ENCODE measurements at places on chromosomes 4 and X.

DNA sequence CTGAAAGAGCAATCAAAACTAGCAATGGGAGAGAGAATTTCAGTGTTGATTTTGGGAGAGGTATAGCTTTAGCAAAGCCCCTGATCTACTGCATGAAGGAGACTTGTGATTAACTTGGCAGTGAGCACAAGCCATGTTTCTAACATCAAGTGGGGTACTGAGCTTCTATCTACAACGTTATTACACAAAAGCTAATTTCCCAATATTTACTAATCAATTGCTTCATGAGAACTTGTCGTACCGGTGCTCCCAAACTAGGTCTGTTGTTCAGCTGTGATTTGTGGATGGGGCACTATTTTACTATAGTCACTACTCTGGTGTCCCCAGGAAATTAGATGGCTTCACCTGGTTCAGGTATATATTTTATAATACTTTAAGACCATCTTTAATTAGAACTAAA, 16.2 kb downstream of the ANK2 start:
- no peak for DNase-seq

DNA sequence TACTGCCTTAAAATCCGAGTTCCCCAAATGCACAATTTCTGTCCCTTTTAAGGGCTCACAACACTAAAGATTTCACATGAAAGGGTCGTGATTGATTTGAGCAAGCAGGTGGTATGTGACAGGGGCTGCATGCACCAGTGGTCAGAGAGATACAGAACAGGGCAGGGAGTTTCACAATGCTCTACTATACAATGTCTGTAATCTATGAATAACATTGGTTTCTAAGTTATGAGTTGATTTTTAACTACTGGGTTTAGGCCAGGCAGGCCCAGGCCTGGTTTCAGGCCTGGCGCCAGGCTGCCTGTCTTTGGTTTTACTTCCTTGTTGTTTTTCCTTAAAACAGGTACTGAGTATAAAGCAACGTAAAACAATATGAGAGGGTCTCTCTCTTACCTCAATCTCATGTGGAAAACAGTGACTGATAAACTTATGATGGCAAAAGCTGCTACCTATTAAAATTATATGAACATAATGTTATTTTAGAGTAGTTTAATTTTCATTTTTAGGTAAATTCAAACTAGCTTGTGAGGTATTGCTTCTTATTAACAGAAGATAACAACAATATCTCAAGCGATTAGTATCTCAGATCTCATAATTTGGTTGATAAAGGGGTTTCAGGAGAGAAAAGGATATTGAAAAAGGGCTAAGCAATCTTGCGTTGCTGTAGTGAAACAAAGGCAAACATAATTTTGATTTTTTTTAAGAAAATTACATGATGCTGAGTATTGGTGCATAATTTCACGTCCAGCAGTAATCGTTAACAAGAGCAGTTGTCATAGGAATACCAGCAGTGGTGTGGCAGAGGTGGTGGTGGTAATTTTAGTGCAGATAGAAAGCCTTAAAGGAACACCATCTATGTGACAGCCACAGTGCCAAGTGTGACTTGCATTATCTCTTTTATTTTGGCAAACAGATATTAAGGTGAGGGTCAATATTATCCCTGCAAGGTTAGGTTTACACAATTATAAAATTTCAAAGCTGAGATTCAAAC, 944.4 kb upstream of the GRID2 start:
- DNase-seq = no peak

DNA sequence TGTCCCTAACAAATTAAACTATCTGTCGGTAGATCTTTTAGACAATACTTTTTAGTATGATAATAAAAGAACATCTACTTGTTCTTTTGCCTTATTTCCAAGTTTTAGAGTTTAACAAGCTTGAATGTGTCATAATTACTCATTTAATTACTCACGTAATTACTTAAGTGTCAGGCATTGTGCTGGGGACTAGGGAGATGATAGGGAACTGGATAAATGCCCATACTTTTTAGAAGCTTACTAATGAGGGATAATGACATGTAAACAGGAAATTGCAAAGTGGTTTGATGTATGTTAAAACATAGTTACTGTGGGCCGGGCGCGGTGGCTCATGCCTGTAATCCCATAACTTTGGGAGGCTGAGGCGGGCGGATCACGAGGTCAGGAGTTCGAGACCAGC, 158.3 kb downstream of the DMD start:
- DNase-seq = no peak

- peak; percentile 69 for DNase-seq
These were observed 7.2 kb upstream of the IDS start for GRCh38 chrX:149512225-149512885.

GRCh38 chr4:118889312-118889691, 648 bp downstream of the SYNPO2 start:
- DNase-seq = no peak

DNA sequence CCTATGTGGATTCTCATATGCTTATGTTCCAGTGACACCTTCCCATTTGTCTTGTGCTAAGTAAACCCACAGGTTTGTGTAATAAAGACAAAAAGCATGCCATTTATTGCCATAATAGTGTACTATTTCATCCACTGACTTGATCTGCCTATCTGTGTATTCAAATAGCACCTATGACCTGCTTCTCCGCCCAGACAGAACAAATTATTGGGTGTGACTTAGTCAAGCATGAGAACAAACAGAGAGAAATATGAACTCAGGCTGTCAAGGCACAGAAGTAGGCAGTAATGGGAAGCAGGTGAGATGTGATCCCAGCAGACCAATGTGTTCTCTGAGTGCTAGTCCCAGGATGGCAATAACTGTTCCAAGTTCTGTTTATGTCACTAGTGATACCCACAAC, 25.4 kb downstream of the ELOVL6 start:
- DNase-seq = no peak

DNA sequence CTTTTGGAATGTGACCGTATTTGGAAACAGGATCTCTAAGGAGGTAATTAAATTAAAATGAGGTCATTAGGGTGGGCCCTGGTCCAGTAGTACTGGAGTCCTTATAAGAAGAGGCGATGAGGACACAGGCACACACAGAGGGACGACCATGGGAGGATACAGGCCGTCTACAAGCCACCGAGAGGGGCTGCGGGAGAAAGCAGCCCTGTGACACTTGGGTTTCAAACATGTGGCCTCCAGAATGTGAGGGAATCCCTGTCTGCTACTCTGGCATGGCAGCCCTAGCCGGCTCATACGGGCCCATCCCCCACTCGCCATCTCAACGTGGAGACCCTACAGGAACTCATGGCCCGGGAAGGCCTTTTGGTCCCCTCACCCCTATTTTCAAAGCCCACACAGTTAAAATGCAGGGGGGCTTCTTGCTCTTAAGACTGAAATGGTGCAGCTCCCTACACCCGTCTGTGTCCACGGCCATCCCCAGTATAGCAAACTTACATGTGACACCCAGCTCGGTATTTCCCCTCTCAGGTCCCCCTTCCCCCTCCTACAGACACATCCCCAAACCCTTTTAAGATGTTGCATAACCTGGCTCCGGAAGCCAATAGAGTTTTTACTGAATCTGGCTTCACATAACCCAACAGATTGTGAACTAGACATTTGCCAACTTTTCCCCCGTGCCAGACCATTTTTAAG, 124.1 kb upstream of the TBL1X start:
- DNase-seq = peak; percentile 51

- DNase-seq = no peak
These were observed 100.5 kb upstream of the TBC1D9 start for GRCh38 chr4:140856621-140857062.

GRCh38 chrX:10952619-10953018, 158.5 kb upstream of the HCCS start:
- no peak for DNase-seq

DNA sequence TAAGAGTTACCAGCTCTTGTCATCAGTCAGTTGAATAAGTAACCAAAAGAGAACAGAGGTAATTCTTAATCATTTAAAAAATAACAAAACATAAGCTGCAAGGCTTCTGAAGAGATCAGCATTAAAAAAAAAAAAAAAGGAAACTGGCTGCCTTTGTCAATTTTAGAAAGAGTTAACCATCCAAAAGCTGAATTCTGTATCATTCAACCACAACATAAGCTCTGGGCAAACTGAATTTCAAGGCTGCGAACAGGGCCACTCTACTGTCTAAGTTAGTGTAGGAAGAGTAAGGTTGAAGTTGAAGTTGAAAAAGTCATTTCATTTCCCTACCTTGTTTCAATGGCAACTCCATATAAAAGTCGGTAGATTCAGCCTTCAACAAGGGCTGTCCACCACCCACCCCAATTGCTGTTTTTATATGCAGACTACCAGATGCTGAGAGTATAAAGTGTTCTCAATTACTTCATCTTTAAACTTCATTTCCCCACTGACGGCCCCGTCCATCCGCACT, 1.1 kb upstream of the LIN54 start:
- DNase-seq = no peak

DNA sequence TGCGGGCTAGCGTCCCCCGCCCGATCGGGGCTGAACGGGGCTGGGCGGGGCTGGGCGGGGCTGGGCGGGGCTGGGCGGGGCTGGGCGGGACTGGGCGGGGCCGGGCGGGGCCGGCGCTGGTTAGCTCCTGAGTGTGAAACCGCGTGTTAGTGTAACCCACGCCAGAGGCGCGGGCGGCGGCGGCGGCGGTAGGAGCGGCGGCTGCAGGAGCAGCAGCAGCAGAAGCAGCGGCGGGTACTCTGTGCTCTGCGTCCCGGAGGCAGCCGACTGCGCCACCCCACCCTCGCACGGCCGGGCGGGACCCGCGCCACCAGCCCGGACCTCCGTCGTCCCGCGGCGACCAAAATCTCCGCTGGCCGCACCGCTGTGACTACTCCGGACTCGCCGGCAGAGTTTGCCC, 128.1 kb downstream of the LAS1L start:
- peak; percentile 52 for DNase-seq

- no peak for DNase-seq
These were observed 31.6 kb downstream of the SYNPO2 start for GRCh38 chr4:118920247-118920646.

DNA sequence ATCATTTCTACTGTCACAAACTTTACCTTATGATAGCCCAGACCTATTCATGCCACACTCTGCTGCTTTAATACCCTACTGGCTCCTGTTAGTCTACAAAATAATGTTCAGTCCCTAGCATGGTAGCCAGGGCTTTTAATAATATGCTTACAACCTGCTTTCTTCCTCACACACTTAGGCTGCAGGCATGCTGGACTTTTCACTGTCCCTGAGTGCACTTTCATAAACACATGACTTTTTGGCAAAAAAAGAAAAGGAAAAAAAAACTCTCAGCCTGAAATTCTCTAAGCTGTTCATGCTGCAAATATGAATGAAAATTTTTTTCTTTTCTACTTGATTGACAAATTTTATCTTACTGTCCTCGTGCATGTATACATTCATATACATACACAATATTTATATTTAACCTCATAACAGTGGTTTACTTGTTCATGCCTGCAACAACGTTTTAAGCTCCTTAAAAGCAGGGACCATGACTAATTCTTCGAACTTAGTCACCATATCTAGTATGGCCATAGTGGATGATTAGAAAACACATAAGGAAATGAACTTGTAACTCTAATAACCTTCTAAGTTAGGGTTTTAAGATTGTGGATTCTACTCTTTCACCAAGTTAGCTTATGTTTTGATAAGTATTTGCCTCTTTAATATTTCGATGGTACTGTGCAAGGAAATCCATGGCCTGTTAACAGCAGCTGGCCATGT, 229.5 kb downstream of the SPCS3 start:
- no peak for DNase-seq

DNA sequence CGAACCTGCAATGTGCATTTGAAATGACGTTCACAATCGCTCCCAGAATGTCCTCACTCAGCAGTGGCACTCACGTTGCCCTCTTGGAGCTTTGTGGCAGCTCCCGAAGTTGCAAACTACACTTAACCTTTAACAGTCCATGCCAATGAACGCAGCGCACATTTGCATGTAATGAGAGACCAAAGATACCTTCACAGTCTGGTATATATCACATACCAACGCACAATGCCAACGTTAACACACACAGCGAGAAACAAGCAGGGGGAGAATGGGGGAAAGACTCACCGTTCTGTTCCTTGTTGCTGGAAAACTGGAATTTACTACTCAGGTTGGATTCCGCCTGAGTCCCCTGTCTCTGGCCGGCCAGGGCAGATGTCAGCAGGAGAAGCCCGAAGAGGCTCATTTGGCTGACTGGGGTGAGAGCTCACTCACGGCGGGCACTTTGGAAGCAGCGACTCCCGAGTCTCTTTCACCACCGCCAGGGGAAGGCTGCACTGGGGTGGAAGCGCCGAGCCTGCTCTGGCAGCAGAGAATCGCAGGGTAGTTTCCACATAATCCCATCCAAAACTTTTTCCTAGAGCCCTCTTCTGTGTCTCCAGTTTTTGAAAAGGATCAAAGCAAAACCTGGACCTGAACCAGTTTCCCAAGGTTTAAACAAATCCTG, 966 bp downstream of the PDGFC start:
- DNase-seq = no peak

DNA sequence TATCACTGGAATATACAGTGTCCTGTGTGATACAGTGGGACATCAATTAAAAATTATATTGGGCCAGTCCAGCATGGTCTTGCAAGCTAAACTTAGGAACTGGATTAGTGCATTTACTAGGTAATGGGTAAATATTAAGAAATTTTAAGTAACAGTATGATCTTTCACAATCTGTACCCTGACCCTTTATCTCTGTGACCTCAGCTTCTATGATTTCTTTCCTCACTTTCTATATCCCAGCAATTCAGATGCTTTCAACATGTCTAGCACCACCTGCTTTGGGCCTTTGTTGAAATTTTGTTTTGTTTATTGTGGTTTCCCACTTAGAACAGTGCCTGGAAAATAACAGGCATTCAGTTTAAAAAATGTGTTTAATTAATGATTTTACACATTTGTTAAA, 2295.4 kb downstream of the ARAP2 start:
- no peak for DNase-seq

DNA sequence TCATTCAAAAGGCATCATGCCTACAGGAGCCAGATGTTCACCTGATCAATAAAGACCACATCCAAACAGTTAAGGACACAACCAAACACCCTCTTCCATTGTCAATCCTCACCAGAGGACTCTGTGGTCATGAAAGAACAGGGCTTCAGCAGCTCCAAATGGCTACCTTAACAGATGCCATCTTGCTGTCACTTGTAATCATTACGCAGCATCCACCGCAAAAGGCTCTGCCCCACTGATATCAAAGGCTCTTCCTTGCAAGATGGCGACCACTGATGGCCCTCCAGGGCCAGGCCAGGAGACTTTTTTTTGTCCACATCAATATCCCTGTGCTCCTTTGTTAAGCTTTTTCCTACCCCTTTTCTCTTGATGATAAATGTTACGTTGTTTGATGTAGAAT, 157.4 kb downstream of the DHRSX start:
- no peak for DNase-seq

GRCh38 chr4:100657187-100657586, 139.4 kb upstream of the EMCN start:
- no peak for DNase-seq

DNA sequence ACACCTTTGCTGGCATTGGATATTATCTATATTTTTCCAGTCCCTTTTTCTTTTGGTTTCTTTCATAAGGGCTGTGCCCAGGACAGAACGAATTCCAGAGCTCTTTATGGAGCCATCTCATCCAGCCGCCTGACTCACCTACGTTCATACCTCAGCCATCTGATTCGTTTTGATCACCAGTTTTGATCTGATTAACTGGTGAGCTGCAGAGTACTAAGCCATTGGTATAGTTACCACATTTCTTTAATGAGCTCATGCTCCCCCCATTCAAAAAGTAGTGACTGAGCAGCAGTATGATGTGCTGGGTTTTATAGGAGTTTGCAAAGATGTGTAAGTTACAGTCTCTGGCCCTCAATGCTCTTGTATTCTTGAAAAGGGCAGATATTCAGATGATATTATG, 43.0 kb upstream of the CDKN2AIP start:
- no peak for DNase-seq

GRCh38 chr4:76322236-76322635, 15.7 kb downstream of the STBD1 start:
- DNase-seq = no peak

- no peak for DNase-seq
These were observed 114.5 kb upstream of the SLIT2 start for GRCh38 chr4:20137176-20137575.

Measured in activated CD8-positive, alpha-beta T cell treated with anti-CD3 and anti-CD28 coated beads for 36 hours (primary cell).